H9 (cell line): ENCODE measurements at places on chromosomes 16 and 17. TPM values are rescaled to one million over a fixed set of nuclear protein-coding genes. Genes with fewer than 3 reads are reported as not detected.

DNA sequence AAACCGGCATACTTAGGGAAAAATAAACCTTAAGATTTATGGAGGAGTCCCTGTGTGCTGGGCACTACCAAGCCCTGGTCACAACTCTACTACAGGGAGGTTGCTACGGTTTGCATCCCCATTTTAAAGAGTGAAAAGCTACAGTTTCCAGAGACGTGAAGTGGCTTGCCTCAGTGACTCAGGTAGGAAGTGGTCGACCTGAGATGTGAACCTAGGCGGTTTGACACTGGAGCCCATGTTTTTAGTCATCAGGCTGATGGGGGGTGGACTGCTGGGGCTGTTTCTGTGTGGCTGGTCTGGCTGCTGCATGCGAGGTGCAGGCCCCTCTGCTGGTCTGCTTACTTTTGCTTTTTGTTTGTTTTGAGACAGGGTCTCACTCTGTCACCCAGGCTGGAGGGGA lies 6.6 kb downstream of the COX6A2 start:
- no peak for DNase-seq

- DNase-seq: peak; percentile 50
Observed at GRCh38 chr17:72952641-72953315, 139.7 kb downstream of the SLC39A11 start.

DNA sequence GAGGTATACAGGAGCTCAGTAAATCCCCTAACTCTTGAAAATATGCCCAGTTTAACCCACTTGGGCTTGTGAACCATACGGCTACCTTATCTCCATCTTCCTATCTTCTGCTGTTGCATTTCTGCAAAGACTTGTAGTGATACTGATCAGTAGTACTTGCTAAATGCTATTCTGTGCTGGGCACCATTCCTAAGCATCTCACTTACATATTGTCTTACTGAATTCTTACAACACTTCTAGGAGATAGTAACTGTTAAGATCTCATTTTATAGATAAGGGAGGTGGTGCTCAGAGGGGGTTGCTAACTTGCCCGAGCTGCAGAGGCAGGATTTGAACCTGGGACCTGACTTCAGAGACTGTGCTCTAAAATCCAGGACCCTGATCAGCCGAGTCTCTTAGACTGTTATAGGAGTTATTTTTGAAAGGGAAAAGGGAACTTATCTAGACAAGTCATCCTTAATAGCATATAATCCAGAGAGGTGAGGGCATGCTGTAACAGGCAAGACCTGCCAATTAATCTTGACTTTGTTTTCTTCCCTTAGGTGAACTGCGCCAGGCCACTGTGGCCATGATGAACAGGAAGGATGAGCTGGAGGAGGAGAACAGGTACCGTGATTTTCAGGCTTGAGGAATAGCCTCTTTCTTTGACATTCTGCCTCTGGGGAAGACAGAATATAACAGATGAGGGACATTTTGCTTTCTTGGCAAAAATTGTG lies 149.7 kb downstream of the SNX29 start:
- no peak for DNase-seq

DNA sequence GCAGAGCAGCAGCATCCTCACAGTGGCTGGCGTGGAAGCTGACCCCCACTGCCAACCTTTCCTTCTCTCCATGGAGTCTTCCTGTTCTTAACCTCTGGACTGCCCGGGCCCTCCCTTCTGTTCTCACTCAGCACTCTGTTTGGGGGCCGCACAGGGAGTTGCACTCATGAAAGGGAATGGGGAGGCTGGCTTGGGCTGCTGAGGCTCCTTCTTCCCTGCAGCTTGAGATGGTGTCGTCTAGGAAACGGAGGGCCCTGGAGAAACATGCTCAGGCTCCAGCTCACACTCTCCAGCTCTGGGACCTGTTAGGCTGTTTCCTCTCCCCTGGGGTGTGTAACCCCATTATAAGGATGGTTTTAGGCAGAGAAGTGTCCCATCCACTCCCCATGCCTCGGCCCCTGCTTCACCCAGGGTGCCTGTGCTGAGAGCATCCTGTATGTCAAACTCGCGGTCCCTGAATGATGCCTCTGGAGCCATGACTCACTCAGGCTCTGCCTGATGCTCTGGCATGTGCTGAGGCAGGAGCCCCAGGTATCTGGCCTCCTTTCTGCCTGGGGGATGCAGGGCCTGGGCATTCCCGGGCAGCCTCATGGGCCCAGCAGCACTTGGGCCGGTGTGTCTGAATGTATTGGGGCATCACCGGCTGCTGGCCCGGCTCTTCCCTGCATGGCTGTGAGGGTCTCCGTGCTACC lies 18.9 kb downstream of the TMEM94 start:
- no peak for DNase-seq

Gene IRF8
- 0.28 TPM in 1 of 2 replicates, not detected in the other for total RNA-seq

Gene AOC3
- total RNA-seq: 2.6 and 2.8 TPM in 2 replicates

DNA sequence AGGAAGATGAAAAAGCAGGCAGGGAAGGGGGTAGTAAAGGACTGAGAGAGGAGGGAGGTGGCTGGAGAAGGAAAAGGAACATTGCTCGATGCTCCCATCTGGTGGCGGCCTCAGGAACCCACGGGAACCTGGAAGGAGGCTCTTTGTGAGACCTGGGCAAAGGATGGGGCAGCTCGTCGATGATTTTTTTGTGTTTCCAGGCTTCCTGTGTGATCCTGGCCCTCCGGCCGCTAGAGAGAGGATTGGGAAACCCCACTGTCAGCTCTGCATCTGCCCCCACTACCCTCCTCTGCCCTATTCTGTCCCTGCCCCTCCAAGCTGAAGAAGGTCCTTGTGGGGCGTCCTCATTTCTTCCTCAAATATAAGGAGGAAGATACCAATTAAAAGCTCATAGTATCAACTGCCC lies 6.6 kb downstream of the WFIKKN2 start:
- peak; percentile 90 for DNase-seq

DNA sequence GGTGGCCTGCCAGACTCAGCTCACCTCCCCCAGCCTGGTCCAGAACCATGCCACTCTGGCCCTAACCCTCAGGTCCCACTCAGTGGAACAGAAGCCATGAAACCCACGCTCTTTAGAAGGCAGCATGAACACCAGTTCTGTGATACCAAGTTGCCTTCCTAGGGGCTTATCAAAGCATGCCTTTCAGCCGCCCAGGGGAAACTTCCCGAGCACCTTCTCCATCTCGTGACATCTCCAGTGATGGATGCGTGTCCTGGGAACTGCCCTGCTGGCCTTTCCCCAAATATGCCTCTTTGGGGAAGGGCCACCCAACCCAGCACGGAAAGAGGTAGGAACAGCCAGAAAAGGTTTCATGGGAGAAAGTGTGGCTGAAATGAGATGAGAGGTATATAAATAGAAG lies 8.3 kb downstream of the CCDC42 start:
- DNase-seq: no peak
